CD4-positive, alpha-beta T cell treated with Interleukin-1 beta for 1 hour (primary cell): ENCODE measurements at places on chromosomes 11 and 22.

DNA sequence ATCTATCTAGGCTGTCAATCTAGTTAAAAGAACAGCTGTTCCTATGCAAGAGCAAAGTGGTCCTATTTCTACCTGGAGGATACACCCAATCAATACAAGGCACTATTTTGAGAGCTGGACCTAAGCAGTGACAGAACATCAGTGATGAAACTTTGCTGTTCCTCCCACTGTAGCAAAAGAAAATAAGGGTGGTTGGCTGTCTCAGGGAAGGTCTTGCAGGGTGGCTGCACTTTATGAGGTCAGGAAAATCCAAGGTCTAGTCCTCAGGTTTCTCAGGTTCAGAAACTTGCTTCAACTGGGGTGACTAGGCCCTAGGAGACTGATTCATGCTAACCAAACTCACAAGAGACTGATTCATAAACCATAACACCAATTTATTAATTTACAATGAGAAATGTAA lies 11.6 kb downstream of the CPSF7 start:
- no peak for DNase-seq

DNA sequence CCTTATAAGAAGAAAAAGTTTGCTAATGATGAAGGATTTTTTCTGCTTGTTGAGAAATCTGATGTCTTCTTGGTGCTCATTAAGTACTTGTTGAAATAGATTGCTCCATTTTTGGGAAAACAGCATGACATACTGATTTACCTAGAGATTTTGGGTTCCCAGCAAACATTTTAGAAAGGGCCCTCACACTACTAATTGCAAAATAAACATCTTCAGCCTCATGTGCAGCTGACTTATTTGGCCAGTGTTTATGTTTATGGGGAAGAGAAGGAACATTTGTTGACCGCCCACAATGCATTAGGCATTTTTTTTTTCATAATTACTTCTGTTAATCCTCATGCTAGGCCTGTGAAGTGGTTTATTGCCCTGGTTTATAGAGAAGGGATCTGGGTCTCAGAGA lies 40.1 kb downstream of the LDLRAD3 start:
- no peak for DNase-seq

- no peak for DNase-seq
These were observed 75.8 kb downstream of the COMMD9 start for GRCh38 chr11:36213393-36213840.

DNA sequence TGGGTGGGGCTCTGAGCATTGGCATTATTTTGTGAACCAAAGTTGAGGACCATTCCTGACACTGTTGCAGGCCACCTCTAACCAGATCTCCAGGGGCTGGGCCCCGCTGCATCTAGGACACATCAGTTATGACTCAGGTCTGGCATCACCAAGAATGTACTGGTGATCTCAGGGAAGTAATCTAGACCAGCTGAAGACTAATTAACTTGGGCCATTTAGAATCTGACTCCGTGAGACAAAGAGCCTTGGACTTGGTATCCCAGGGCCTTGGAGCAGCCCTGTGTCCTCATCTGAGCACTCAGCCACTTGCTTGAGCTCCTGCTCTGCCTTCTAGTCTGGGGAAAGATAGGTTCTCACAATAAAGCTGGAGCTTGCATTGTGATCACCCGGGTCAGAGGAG lies 200.6 kb downstream of the KIRREL3 start:
- no peak for DNase-seq
